Astrocyte of the spinal cord (primary cell): ENCODE measurements at places on chromosomes 6 and 20.

- no peak for DNase-seq
Measured at GRCh38 chr20:22729180-22729579, 144.8 kb upstream of the FOXA2 start.

GRCh38 chr6:91743756-91744155, 1156.9 kb upstream of the MAP3K7 start:
- no peak for DNase-seq

DNA sequence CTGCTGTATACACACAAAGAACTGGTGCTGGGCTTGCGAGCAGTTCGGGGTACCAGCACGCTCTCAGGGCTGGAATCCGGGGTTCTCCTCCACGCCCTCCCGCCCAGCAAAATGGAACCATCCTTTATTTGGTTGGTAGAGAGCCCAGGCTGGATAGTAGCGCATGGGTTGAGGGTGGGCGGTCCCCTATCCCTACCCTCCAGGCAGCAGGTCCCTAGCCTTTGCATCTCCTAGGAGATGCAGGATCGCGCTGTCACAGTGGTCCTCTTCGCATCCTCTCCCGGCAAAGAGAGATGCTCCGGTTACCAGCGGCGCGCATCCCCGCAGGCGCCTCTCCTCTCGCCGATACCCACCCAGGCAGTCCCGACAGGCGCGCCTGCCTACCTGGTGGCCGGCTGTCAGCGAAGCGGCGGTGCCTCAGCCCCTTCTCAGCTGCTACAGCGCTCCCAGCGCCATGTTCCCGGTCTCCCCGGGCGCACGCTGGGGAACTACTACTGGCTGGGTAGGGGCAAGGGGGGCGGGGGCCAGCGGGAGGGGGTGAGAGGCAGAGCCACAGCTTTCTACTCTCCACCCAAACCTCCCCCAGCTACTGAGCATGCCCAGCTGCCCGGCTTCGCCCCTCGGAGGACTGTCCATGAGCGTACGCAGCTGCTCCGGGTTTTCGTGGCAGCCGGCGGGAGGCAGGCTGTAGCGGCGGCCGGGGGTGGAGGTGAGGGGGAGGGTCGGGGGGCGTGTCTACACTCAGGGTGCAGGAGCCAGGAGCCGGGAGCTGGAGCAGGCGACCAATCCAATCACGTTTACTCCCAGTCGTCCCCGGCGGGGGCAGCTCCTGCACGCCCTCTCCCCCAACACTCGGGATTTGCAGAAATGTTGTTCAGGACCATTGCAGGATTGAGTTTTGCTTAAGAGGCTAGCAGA, at the start of gene PAK5:
Gene PAK5 (minus strand): TSS at position 699 of the 918 bp plus-strand sequence. CDS start 194,748 bp downstream, outside the sequence.
- DNase-seq, result peak; percentile 48

GRCh38 chr6:51553246-51554015, 534.0 kb downstream of the PKHD1 start:
- DNase-seq, result no peak

- DNase-seq, result no peak
Measured at GRCh38 chr6:73978330-73978729, 282.3 kb downstream of the CD109 start.

- DNase-seq, result peak; percentile 47
Measured at GRCh38 chr20:36084897-36085613, 69.5 kb upstream of the EPB41L1 start.

DNA sequence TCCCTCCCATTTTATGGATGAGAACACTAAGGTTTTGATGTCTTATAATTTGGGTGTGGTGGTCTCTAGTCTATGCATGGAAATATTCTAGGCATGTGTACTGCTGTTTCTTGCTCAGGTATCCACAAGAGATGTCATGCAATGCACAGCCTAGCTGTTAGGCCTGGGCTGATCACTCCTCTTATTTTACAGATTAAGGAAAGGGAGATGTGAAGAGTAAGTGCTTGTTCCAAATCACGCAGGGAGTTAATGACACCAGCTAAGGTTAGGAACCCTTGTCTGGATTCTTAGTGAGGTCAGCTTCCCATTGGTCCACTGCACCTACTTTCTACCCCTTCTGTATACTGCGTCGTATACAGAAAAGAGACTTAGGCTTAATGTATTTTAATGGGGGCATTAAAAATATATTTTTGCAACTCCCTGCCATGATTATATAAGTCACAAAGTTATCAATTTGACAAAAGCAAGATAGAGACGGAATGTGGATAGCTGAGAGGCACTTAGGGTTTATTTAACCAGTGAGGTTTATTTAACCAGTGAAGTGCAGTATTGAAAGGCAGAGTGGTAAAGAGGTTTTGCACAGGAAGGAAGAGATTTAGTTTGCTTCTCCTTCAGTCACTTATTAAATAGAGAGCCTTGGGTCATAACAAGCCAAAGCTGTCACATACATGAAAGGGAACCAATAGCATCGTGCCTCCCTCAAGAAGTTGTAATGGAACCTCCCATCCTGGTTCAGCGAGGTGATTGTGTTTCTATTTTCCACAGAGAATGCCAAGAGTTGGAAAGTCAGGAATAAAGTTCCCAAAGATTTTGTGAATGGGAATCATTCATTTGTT, 95.0 kb upstream of the FAM184A start:
- DNase-seq, result no peak

DNA sequence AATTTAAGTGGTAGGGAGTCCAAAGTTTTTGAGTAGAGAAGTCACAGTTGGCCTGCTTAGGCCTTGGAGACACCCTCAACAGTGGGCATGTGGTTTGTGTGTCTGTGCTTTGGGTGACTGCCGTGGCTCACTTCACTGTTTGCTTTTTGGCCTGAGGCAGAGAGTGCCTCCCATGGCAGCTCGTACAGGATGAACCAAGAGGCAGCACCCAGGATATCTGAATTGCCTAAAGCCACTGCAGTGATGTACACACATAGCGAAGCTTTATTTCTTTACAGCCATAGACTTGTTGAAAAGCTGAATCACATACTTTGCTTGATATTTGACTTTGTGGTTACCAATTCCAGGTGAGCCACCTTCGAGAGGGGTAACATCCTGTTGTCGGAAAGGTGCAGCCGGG, 21.6 kb downstream of the RREB1 start:
- DNase-seq, result no peak

GRCh38 chr6:41477572-41477971, 68.6 kb upstream of the FOXP4 start:
- DNase-seq, result no peak

DNA sequence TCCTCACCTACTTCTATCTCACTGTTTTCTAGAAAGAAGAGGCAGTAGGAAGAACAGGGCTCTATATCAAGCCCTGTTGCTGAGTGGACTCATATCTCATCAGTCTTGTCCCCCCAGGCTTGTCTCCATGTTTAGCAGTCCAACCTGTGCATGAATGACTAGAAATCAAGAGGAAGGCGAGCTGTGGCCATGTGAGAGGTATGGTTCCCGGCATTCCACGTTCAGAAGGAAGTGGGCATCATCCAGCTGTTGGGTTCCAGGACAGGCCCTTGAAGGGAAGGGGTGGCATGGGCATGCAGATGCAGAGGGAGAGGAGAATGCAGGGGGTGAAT, 176.6 kb downstream of the MRPL14 start:
- no peak for DNase-seq

GRCh38 chr6:147950623-147950987, 392.0 kb upstream of the SASH1 start:
- peak; percentile 37 for DNase-seq

- no peak for DNase-seq
Measured at GRCh38 chr6:51753635-51754034, 333.8 kb downstream of the PKHD1 start.

GRCh38 chr6:35451354-35452182, 570 bp upstream of the FANCE start:
- no peak for DNase-seq

- DNase-seq, result no peak
Measured at GRCh38 chr20:48366230-48366629, 461.6 kb downstream of the PREX1 start.

- no peak for DNase-seq
Measured at GRCh38 chr20:59295531-59295930, 4.9 kb upstream of the EDN3 start.

DNA sequence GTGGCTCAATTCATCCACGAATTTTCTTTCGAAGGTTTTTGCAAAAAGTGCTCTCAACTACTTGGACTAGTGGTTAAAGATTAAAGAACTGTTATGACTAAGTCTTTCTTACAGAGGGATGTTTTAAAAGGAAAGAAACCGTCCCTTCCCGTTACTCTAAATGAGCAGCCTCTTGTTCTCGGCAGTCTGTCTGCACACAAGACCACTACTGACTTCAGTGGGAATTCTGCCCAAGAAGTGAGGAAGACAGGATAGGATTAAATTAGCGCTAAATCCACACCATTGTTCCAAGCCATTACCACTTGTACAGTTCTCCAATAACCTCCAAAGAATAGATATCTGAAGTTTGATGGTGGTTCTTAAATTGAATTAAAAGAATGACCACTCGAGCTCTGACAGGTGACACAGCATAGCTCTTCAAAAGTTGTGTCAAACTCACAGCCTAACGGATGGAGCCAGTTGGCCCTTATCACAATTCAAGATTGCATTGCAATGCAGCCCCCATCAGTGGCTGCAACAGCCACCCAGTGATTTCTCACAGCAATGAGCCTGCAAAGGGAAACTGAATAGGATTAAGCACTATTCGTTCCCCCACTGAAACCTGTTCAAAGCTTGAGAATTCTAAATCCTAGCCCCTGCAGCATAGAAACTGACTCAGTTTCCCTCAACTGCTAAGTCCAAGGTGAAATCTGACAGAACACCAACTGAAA, 1.8 kb downstream of the EPB41L2 start:
- DNase-seq, result peak; percentile 62

- DNase-seq, result no peak
Measured at GRCh38 chr6:129708496-129709195, 1.3 kb downstream of the ARHGAP18 start.

DNA sequence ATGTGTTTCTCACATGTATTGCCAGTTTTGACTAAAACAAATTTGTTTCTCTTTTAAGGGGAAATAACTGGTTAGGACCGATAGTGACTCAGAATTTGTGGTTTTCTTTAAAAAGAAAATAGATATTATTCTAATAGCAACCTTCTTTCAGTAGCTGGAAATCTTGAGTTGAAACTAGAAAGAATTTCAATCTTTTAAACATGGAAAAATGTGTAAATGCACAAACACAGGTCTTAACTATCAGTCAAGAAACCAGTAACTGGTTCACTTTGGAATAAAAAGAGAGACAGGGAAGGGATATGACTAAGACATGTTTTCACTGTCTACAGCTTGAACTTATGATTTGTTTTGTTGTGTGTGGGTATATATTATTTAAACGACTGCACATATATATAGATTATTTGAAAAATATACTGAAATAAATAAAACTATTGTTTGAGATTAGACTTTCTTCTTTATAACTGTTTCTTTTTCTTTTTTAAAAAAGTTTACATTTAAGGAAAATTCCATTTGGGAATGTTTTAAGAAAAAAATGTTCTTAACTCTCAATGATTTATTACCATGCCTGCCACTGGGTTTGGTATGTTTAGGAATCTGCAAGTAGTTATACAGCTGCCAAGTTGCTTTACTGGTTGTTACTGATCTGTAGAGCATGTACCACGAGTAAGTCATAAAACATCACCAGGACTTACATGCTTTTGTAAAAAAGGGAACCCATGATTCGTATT, 753.3 kb upstream of the MARCKS start:
- DNase-seq, result peak; percentile 85

- DNase-seq, result no peak
Measured at GRCh38 chr20:9279918-9280401, 211.1 kb downstream of the PLCB4 start.

DNA sequence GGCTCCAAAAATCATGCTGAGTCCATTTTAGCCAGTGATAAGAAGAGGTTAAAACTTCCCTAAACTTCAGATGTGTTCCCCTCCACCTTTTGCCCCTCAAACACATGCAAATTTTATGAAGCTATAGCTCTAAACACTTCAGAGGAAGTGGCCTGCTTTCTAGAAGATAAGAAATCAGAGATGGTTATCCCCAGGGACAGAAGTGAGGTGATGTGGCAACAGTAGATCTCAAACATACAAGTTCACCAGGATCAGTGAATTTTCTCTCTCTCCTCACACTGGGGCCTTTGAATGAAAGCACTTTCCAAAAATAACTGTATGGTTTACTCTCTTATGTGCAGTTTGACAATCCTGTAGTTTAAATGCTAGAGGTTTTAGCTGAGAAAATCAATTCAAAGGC, 332.0 kb downstream of the BTBD9 start:
- DNase-seq, result no peak

DNA sequence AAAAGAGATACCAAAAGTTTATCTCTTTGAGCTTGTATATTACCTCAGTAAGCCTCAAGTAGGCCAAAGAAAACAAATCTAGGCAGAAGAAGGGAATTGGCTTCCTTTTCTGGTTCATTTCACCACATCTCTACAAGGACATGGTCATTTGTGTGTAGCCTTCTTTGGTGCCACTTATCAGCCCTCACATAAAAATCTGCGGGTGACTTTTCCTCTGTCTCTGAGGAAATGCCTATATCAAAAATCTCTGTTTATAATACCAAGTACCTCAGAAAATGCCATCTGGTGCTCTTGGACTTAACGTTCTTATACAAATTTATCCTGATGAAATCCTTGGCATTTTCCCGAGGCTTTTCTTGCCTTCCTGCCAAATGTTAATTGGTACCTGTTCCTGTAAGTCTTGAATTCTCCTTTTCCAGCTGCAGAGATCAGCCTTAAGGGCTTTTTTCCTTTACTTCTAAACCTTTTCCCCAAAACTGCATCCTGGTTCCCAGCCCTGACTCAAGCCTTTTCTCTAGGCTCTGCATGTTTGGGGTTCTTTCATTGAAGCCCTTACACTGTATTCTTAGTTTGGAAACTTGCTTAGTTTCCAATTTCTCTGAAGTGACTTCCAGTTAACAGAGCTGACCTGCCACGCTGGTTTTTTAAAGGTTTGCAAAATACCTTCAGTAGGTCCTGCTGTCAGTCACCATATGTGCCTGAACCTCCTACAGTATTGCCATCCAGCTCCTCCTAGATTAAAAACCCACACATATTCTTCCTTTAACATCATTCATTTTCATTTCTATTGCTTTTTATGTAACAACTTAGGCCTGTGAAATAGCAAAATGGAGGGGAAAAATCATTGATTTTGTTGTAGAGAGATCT, 191.2 kb upstream of the PREP start:
- peak; percentile 57 for DNase-seq

- DNase-seq, result no peak
Measured at GRCh38 chr6:98841621-98842341, 7.4 kb downstream of the POU3F2 start.

DNA sequence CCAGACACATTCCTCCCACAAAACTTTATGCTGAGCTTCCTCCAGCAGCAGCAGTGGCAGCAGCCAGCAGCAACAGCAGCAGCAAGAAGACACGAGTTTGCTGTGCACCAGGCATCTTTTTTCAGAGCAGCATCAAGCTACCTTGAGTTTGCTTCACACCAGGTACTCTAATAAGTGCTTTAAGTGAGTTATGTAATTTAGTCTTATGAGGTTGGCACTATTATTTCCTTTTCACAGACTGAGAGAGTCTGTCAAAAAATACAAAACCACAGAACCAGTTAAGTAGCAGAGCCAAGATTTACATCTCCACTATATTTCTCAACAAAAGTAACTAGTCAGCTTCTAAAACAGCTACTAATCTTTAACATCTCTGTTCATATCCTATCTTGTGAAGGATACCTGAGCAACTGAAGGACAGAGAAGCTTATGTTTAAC, 23.7 kb downstream of the RANBP9 start:
- no peak for DNase-seq

DNA sequence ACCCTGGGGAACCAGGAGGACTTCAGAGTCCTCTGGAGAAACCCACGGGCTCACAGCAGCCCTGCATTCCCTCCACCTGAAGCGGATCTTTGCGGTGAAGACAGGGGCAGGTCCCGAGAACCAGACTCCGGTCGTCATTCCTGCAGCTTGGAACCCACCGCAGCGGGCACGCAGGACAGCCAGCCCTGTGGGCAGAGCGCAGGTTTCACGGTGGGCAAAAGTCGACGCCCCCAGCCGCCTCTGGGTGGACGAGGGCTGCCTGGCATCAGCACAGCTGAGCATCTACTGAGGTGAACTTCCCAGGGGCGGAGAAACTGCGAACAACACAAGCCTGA, 118.3 kb downstream of the PSMB1 start:
- no peak for DNase-seq
